NCI-H187 (cell line): ENCODE measurements at places on chromosomes 4 and X.

- peak; percentile 15 for DNase-seq
These were observed 66.1 kb upstream of the HGFAC start for GRCh38 chr4:3375688-3376087.

DNA sequence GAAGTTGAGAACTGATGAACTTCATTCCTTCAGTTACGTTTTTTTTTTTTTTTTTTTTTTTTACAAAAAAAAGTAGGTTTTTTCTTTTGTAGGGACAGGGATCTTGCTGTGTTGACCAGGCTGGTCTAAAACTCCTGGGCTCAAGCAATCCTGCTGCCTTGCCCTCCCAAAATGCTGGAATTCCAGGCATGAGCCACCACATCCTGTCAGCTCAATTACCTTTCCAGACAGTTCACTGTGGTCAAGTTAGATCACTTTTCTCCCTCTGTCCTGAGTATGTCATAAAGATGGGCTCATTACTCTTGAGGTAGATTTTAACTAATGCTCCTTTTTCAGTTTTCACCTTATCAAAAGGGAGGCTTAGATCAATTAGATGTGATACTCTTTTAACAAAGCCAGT, 10.8 kb upstream of the NR3C2 start:
- DNase-seq, result no peak

DNA sequence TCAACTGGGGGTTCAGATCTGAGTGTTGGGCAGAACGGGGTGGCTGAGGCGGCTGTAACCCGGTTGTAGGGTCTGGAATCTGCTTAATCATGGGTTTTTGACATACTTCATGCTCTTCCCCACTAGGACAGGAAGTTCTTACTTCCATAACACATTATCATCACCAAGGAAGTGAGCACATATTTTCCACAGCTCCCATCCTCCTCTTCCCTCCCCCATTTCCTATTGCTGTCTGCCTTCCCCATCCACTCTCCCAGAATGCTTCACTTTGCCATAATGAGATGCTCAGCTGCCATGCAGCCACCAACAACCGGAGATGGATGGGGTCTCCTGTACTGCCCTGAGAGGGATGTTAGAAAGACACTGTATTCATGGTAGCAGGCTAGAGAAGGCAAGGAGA, 6.4 kb upstream of the DCUN1D4 start:
- DNase-seq, result no peak

GRCh38 chr4:151894246-151894645, 133.4 kb upstream of the GATB start:
- DNase-seq, result no peak

GRCh38 chr4:43816116-43816515, 632.5 kb downstream of the KCTD8 start:
- DNase-seq, result no peak

DNA sequence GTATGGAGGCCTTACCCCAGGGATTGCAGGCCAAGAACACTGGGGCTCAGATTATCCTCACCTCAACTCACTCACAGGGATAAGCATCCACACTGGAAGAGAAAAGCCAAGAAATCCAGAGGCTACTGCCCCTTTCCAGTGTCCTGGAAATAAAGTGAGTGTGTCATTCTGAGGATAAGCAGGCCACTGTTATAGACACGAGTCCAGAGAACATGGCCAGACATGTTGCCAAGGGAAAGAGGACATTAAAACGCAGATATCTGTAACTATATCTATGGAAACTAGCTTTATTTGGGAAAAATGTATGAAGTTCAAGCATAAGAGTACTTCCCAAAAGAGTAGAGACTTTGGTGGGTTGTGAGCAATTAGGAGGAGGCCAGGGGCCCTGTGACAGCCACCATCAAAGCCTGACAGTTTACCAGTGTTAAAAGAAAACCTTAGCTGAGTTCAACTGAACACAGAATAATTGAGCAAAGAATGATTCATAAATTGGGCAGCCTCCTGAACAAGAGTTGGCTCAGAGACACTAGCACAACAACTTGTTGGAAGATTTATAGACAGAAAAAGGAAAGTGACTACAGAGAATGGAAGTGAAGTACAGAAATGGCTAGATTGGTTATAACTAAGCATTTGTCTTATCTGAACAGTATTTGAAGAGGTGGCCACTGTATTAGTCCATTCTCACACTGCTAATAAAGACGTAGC, 1222.2 kb downstream of the STIM2 start:
- DNase-seq, result no peak

DNA sequence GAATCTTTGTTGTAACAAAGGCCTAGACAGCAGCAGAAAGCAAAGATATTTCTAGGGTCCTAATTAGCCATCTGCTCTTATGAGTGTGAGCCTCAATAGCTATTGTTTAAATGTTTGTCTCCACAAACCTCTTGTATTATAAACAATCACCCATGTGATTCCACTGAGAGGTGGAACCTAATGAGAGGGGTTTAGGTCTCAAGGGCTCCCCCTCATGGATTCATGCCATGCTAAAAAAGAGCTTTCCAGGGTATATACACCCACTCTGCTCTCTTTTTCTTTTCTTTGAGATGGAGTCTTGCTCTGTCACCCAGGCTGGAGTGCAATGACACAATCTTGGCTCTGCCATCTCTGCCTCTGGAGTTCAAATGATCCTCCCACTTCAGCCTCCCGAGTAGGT, 42.1 kb downstream of the TRIM61 start:
- DNase-seq, result no peak
